Activated CD8-positive, alpha-beta memory T cell treated with anti-CD3 and anti-CD28 coated beads for 4 hours (primary cell): ENCODE measurements at places on chromosomes 4 and X.

DNA sequence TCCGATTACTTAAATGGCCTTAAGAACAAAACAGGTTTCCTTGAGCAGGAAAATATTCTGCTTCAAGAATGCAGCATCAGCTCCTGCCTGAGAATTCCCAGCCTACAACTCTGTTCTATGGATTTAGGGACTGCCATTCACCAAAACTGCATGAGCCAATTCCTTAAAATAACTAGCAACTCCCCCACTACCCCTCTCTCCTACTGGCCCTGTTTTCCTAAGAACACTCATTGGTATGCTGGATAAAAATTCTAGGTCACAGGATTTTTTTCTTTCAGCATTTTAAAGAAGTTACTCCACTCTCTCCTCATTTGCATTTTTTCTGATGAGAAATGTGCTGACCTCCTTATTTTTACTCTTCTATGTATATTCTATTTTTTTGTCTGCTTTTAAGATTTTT, 347.1 kb downstream of the IDS start:
- DNase-seq, result no peak

GRCh38 chrX:129772796-129773431, 6.8 kb upstream of the SASH3 start:
- DNase-seq, result no peak

GRCh38 chr4:15004739-15005301, 2.5 kb downstream of the CPEB2 start:
- no peak for DNase-seq

DNA sequence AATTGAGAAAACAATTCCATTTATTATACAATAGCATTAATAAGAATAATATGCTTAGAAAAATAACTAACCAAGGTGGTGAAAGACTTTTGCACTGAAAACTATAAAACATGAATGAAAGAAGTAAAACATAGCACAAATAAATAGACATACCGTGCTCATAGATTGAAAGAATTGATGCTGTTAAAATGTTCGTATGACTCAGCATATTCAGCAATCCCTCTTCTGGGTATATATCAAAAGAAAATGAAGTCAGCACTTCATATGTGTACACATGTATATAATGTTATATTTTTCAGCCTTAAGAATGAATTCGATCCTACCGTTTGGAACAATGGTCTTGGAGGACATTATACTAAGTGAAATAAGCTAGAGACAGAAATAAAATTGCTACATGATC, 716.3 kb downstream of the GLUD2 start:
- no peak for DNase-seq

DNA sequence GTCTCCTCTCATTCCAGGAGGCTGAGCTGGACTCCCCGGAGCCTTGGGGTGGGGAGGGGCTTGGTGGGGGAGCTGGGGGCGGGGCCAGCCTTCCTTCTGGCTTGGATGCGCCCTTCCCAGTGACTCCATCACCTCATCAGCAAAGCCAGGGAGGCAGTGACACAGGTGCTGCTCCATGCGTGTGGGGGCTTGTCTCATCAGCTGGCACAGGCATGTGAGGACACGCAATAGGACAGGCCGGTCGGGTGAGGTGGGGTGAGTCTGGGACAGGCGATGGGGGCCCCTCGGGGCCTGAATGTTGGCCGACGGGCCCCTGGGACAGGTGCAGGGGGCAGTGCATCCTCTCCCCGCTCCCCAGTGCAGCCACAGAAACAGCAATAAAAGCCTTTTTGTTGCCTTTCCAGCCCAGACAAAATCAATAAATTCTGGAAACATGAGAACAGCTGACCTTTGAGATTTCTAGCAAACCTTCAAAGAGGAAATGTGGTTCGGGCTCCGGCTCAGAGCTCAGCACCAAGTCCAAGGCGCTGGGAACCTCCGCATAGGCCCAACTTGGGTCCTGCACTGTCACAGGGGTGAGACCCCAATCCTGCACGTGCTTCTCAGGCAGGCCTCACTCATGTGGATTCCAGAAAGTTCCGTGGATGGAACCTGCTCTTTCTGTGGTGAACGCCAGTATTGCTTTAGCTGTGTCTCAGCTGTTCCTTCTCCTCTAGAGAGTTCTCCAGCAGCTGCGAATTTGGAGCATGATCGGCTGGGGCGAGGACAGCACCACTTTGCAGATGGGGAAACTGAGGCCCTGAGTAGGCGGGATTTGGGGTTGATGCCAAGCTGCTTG, 18.5 kb downstream of the ADRA2C start:
- no peak for DNase-seq

DNA sequence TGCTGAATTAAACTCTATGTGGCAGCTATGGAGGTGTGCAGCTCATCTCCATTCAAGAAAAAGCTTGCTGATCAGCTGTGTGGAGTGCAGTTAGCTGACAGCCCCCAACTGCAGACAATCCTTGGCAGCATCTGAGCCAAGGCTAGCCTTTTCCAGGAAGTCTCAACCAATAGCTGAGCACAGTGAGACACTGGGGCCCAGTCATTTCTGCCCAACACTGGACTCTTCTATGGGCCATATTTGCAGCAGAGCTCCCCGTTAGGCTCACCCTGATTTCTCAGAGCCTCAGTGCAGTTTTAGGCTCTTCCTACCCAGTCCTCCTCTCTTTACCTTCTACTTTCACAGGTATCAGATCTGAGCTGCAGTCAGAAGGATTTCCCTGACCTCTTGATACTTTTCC, 12.9 kb downstream of the DDX53 start:
- DNase-seq, result no peak

GRCh38 chr4:37803348-37803973, 23.0 kb upstream of the PGM2 start:
- no peak for DNase-seq

- no peak for DNase-seq
Observed at GRCh38 chrX:143894938-143895337, 11.1 kb downstream of the UBE2NL start.

- DNase-seq, result no peak
Observed at GRCh38 chr4:186946682-186947294, 223.1 kb upstream of the FAT1 start.

DNA sequence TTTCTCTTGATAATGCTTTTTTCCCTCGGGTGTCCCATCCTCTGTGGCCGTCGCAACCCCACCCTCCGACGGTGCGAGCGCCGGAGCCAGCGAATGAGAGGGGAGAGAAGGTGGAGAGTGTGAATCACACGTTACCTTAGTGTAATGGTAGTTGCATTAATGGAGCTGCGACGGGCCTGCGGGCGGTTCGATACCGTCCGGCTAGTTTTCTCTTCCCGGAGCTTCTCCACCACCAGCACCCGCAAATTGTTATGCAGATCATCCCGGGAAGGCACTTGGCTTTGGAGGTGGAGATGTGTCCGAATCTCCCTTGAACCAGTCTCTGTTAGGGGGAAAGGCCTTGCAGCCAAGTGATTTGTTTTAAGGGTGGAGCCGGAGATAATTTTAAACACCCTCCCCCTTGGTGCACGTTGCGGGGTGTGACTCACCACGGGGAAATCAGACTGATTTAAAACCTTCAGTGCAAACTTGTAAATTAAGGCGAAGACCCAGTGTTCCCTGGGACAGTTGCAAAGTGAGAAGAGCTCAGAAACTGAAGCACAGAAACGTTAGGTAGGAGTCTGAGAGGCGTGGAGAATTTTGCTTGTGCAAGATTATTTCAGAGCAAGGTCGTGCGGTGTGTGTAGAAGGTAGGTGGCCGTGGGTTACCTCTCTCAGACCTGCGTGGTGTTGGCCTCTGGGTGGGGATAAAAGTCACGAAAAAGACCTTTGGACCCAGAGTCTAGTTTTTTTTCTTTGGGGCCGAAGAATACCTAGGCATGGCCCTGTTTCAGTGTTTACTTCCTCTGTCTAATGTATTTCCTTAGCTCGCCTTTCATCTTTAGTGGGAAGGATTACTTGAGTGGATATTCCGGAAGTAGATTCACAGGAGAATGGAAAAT, 1.3 kb downstream of the AFF1 start:
- DNase-seq, result peak; percentile 67

DNA sequence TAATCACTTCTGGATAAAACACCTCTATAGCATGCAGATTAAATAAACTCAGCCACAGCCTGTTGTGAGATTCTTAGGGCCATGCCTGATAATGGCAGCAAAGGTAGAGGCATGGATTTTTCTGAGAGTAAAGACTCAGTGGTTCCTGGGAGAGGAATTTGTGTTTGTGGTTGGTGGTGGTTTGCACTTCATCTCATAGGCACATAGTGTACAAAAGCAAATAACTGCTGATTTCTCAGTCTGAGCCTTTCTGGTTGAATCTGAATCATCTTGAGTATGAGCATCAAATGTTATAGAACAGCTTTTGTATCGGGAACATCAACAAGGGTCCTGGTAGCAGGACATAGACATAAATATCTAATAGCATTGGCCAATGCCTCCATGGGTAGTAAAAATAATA, 274.3 kb downstream of the FRMPD4 start:
- DNase-seq, result no peak

GRCh38 chrX:8196776-8197175, 25.7 kb upstream of the VCX2 start:
- DNase-seq, result no peak

DNA sequence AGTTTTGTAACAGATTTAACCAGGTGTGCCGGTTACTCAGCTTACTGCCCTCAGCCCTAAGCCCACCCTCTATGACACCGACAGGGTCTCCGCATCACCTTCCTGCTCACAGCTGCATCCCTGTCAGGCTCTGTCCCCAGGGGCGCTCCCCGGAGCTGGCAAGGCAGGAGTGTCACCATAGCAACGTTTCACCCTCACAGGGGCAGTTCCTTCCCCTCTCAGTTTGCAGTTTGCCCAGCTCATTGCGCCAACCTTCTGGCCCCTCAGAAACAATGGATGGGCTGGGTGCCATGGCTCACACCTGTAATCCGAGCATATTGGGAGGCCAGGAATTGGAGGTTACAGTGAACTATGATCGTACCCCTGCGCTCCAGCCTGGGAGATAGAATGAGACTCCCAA, 42.6 kb downstream of the RGS12 start:
- DNase-seq, result no peak

DNA sequence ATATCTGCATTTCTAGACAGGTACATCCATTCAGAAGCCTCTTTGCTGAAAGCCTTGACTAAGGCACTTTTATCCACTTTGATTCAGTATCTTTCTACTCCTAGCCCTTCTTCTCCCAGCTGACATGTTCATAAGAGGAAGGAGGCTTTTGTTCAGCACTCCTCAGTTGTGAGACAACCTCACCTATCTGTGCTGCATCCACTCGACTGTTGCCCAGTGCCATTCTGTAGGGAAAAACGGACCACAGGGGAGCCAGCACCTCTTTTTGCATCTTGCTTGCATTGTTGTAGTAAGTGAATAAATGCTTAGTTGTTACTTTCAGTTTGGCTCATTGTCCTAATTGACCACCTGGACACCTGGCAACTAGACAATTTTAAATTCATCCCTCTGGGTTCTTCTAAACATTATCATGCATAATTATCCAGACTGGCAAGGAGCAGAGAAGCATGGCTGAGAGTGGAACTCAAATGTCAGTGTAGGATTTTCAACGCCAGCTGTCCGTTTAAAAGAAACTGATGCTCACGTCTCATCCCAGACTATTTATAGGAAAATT, 83.8 kb upstream of the BOD1L1 start:
- DNase-seq, result no peak

DNA sequence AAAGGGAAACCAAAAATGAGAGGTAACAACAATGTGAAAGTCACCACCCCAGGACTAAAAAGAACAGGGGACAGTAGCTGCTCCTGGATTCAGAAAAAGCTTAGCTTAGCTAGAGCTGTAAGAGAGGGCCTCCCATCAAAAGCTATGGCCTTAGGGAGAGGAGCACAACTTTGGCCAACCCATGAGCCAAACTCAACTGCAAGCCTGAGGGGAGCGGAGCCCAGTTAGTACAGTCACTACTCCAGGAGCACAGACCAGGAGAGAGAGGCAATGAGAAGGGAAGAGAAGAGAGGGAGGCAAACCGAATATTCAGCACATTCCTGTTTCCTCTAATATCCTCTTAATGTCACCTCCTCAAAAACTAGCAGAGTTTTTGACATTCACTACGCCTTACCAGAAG, 917.1 kb upstream of the INTU start:
- no peak for DNase-seq

- DNase-seq, result no peak
Observed at GRCh38 chr4:912548-913279, 19.4 kb downstream of the GAK start.

GRCh38 chr4:8557151-8558076, 22.8 kb upstream of the GPR78 start:
- DNase-seq, result no peak

GRCh38 chr4:109548655-109549054, 11.4 kb upstream of the MCUB start:
- DNase-seq, result no peak

GRCh38 chr4:176726803-176727202, 65.9 kb downstream of the VEGFC start:
- no peak for DNase-seq

- DNase-seq, result no peak
Observed at GRCh38 chrX:149129767-149130166, 375.3 kb downstream of the IDS start.

GRCh38 chr4:166675411-166675810, 558.9 kb downstream of the SPOCK3 start:
- no peak for DNase-seq
